GM12891 (cell line): ENCODE measurements at places on chromosomes 13 and 19.

DNA sequence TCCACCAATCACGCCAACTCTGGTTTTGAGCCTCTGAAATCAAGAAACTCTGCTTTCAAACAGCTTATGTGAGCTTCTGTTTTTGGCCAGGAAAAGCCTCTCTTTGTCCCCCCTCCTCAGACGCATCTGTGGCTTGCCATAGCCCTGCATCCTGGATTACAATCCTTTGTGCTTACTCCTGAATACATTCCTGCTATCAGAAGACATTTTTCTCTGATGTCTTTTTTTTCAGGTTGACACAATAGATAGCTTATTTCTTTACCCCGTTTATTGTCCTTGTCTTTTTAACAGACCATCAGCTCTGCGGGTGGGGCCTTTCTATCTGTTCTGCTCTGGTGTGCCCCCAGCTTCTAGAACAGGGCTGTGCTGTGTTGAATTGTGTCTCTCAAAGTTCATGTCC, 11.0 kb downstream of the PNMA8B start:
- no peak for DNase-seq

GRCh38 chr19:46634656-46635218, 1.3 kb downstream of the GNG8 start:
- no peak for DNase-seq

DNA sequence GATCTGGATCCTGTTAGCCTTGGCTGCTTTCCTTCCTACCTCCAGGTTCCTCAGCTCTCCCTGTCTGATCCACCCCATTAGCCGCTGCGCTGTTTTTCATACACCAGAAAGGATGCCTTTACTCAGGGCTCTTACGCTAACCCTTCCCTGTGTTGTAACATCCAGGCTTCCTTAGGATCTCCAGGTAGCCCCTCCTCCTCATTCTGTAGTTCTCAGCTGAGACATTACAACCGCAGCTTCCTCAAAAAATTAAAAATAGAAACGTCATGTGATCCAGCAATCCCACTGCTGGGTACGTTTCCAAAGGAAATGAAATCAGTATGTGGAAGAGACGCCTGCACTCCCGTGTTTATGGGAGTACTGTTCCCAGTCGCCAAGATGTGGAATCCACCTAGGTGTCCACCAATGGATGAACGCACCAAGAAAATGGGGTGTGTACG, 18.4 kb upstream of the MYADM start:
- no peak for DNase-seq

- DNase-seq = no peak
These were observed 86.3 kb downstream of the ARHGEF7 start for GRCh38 chr13:111201304-111201940.

- DNase-seq = no peak
These were observed 21.8 kb upstream of the KBTBD7 start for GRCh38 chr13:41216160-41216559.

GRCh38 chr13:76446191-76446590, 440.0 kb downstream of the KCTD12 start:
- DNase-seq = no peak

DNA sequence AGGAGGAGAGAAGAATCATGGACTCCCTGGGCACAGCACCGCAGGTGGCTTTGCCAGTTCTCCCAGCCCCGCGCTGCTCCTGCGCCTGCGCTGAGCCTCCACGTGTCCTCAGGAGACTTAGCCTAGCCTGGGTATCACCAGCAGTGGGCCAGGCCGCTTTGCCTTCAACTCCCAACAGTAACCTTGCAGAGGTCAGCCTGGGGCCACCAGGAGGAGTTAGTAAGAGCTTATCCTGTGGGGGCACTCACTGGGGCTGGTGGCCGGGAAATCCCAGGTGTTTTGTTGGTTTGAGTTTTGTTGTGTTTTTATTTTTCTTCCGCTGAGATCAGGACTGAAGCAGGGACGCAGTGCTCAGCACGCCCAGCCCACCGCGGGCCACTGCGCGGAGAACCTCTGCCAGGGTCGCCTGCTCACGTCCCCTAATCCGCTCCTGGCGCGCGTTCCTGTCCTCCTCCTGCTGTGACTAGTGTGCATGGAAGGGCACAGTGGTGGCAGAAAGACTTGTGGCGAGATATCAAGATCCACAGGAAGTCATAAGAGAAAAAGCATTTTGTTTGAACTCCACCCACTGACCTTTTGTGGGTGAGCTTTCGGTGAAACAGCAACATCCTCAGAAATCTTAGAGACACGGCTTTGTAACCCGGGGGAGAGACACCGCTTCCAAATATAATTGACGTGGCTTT, 207.4 kb upstream of the RFC3 start:
- no peak for DNase-seq

DNA sequence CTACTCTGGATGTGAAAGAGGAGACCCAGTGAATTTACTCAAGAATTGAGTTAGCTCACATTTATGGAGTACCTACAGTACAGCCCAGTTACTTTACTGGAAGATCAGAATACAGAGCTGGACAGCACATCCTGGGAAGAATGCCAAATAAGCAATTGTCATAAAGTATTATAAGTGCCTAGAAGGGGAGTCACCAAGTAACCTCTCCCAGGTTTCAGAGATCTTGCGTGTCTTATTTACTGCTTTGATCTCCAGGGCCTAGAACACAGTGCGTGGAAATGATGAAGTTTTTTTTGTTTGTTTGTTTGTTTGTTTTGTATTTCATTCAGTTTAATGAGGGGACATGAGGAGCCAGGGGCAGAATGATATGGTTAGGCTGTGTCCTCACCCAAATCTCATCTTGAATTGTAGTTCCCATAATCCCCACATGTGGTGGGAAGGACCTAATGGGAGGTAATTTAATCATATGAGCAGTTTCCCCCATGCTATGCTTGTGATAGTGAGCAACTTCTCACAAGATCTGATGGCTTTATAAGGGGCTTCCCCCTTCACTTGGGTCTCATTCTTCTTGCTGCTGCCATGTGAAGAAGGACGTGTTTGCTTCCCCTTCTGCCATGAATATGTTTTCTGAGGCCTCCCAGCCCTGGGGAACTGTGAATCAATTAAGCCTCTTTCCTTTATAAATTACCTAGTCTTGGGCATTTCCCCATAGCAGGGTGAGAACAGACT, 5.2 kb downstream of the GARRE1 start:
- no peak for DNase-seq

DNA sequence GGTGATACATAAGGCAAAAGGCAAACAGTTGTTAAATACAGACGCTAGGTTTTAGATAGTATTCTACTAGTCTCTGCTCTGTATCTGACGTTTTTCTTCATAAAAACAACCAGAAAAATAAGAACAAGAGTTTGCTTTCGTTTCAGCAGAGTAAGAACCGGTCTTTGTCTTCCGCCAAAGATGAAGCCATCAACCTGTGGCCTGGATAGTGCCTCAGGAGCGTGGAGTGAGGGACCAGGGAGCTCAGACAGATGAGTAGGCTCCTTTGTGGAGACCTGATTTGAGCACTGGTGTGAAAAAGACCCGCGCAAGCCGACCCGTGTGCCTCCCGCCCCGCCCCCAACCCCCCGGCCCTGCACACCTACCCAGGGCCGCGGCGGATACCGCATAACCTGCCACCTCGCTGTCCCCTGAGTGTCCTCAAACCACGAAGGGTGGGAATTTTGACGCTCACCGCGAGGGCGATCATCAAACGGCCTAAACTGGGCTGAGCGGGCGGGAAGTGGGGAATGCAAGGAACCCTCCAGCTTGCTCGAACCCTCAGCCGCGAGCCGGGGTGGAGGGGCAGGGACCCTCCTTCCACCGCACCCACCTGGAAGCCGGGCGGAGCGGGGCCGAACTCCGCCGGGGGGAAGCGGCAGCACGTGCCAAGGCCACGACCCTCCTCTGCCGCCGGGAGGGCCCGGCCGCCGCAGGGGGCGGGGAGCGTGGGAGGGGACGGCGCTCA, 866 bp upstream of the LMO7 start:
- DNase-seq = no peak

DNA sequence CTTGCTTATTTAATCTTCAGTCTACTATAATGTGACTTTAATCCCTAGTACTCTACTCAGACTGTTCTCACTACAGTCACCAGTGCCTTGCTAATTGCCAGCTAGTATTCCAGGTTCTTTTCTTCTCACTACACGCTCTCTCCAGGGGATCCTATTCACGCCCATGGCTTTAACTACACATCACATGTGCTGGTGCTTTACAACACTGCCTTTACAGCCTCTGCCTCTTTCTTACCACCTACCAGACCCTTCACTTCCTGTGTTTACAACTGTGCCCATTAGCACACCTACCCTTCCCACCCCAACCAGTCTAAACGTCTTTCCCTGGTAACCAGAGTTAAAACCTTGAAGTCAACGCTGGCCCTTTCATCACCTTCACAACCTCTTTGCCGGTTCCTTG, 249.5 kb downstream of the DNAJC15 start:
- no peak for DNase-seq

- no peak for DNase-seq
These were observed 13.8 kb downstream of the LRP3 start for GRCh38 chr19:33207903-33208302.

DNA sequence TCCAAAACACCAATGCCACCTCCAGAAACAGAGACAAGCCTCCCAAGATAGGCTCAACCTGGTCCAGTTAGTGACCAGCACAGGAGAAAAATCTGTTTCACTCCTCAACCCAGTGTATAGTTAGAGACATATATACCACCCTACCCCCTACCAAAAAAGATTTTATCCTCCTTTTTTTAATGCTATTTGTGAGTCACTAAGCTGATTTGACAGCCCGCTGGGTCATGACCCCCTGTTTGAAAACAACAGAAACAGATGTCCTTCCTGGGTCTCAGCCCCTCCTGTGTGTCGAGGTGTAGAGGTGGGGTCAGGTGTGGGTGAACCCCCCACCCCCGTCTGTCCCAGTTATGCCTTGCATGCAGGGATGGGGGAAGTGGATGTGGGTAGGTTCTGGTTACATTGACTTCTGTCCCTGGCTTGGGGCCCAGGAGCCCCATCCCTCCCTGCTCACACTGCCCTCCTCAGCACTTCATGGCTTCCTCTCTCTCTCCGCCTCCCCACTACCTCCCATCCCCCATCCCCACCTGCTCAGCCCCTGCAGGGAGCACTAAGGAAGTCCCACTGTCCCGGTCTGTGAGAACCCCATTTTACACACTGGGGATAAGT, 14.0 kb upstream of the TOMM40 start:
- no peak for DNase-seq

DNA sequence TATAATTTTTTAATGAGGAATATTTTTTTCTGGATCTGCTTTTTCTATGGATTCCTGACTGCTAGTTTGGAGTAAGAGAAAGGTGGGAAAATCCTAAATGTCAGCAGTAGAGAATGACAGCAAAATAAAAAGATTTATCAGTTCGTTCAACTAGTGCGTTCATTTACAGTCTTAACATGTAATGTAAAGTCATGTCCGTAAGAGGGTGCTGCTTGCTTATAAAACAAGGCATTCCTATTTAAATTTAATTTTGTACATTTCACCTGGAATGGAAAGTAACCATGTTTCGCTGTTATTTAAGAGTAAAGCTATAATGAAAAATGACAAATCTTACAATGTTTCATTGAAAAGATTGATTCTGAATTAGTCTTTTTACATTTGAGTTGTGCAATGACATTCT, 76.6 kb downstream of the ZMYM2 start:
- DNase-seq = no peak

GRCh38 chr13:20407759-20408158, 117.9 kb downstream of the CRYL1 start:
- DNase-seq = no peak

- DNase-seq = no peak
These were observed 15.3 kb downstream of the LGALS16 start for GRCh38 chr19:39670998-39671397.

DNA sequence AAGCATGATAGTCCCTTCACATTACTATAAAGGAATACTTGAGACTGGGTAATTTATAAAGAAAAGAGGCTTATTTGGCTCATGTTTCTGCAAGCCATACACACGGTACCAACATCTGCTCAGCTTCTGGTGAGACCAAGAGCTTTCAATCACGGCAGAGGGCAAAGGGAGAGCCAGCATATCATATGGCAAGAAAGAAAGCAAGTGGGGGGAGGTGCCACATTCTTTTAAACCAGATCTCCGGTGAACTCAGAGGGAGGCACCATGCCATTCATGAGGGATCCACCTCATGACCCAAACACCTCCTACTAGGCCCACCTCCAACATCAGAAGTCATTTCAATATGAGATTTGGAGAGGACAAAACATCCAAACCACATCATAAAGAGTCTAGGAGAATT, 20.3 kb downstream of the XPO4 start:
- no peak for DNase-seq

- DNase-seq = no peak
These were observed 473 bp upstream of the CERS1 start for GRCh38 chr19:18896421-18896841.

GRCh38 chr13:95457294-95457693, 95.2 kb upstream of the CLDN10 start:
- DNase-seq = peak; percentile 44

- no peak for DNase-seq
These were observed 1.5 kb downstream of the COLGALT1 start for GRCh38 chr19:17556995-17557394.

GRCh38 chr13:85690368-85690767, 108.9 kb downstream of the SLITRK6 start:
- DNase-seq = no peak

GRCh38 chr19:40418040-40418439, 4.9 kb upstream of the PRX start:
- no peak for DNase-seq

DNA sequence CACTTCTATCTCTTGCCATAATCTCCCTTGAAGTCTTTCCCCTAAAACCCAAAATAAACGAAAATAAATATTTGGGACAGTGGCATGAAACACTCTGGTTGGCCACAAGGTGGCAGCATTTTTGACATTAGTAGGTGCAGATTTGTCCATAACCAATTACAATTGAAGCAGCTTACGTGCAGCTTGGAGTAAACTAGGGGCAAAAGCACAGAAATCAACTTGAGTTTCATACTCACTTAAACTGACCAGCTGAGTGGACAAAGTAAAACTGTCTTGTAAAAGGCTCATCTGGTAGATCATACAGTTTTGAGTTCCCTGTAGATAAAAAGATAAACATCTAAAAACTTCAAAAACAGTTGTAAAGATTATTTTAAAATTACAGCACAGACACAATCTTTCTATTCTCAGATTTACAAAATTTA, 18.8 kb downstream of the PDCD5 start:
- DNase-seq = no peak

GRCh38 chr13:114260814-114261213, 20.6 kb upstream of the UPF3A start:
- no peak for DNase-seq
